ENCODE measurements at places on chromosomes 3 and 15.

- DNase-seq, result no peak
Observed at GRCh38 chr3:157819270-157820156, 286.7 kb downstream of the SHOX2 start.

GRCh38 chr3:188819939-188820338 lies 351.8 kb upstream of the TPRG1 start:
- no peak for DNase-seq

GRCh38 chr3:156552973-156553372 lies 1.9 kb downstream of the SSR3 start:
- no peak for DNase-seq

GRCh38 chr3:57226176-57226575 lies 1.4 kb upstream of the APPL1 start:
- DNase-seq, result no peak

DNA sequence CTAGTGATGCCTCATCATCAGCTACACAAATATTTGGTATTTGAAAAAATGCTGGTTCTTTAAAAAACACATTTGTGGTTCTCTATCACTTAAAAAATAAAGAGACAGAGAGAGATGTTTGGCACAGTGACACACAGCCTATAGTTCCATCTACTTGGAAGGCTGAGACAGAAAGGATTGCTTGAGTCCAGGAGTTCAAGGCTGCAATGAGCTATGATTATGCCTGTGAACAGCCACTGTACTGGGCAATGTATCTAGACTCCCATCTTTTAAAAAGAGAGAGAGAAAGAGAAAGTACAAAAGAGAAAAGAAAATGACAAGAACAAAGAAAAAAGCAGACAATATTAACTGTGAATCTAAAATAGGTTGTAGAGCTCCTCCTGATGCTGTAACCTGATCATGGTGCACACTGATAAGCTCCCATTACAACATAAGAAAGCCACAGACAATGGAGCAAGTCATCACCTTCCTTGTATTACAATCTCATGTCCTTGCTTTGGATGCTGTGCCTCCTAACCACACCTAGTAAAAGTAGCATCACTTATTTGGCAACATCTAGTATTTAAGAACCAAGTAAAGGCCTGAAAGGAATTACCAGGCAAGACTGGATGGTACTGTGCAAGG lies 31.7 kb upstream of the MAP4 start:
- no peak for DNase-seq

DNA sequence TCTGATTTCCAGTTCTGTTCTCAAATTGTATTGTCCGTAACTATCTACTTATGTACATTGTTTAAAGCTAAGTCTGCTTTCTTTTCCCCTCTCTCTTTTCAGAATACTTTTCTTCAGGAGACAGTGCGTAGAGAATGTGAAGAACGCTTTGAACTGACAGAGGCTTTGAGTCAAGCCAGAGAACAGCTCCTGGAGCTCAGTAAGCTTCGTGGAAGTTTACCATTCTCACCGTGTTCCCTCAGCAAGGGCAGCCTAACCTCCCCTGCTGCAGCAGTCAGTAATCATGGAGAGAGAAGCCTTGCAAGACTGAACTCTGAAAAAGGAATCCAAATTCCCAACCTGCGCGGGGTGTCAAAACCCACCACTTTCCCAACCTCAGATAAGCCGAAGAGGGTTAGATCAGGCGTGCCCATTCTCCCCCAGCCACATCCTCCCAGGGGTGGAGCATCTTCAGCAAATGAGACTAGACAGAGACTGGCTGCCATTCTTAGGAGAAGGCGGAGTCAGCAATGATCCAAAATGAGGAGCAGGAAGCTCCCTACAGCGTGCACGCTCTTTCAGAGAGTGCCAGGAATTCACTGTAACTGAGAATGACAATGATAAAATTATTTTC lies 114.6 kb downstream of the CCNL1 start:
- no peak for DNase-seq

- DNase-seq, result no peak
Observed at GRCh38 chr3:39753391-39753790, 56.0 kb upstream of the MYRIP start.

DNA sequence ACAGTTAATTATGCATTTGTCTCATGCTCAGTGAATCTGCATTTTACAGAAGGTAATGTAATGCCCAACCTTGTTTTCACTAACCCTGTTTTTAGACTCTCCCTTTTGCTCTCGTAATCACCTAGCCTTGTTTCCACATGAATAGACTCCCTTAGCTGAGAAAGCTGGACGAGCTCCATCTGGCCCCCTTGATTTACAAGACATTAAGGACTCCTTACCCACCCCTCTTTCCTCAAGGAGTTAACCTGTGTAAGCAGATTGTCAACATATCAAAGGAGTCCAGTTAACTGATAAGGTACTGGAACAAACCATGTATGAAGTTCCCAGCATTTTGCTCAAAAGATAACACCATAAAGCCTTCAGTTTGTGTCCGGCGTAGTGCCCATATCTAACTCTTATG lies 99.6 kb downstream of the VPS8 start:
- no peak for DNase-seq

GRCh38 chr3:99833617-99834205 lies 16.0 kb downstream of the CMSS1 start:
- DNase-seq, result no peak
